ENCODE measurements at places on chromosomes 1 and 21.

- H3K27me3 ChIP-seq: no peaks in the 10 kb centered on the region
- no peaks in the 10 kb centered on the region for H3K36me3 ChIP-seq
- H3K27ac ChIP-seq: peak overlapping the region; percentile 39
- no peak overlapping the region for H3K4me3 ChIP-seq
- DNase-seq: no peak
Observed at GRCh38 chr1:201608635-201609395, 69.9 kb downstream of the NAV1 start.

GRCh38 chr1:119878171-119878570 is 18.1 kb downstream of the ADAM30 start:
- peaks cover 4% of the 10 kb centered on the region for H3K4me1 ChIP-seq
- H3K4me3 ChIP-seq: no peak overlapping the region
- H3K27ac ChIP-seq: no peak overlapping the region
- no peak for DNase-seq
- H3K27me3 ChIP-seq: no peaks in the 10 kb centered on the region
- no peaks in the 10 kb centered on the region for H3K36me3 ChIP-seq

DNA sequence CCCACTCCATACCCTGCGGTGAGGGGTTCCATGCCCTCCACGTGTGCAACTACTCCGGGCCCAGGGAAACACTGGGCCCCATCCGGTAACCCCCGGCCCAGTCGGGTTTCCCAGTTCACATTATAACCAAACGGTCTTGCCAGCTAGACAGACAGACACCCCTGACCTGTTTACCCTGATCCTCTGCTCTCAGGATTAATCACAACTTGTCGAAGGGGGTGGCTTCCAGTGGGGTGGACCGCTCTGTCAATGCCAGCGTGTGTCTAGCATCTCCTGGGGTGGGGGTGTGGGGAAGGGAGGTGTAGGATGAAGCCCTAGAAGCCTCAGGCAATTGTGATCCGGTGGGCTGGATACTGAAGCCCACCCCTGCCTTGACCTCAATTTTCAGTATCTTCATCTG is 4.6 kb upstream of the OLIG2 start:
- H3K4me3 ChIP-seq: no peak overlapping the region
- no peaks in the 10 kb centered on the region for H3K36me3 ChIP-seq
- DNase-seq: no peak
- no peaks in the 10 kb centered on the region for H3K4me1 ChIP-seq
- H3K27ac ChIP-seq: no peak overlapping the region

GRCh38 chr1:220093361-220094015 is 444 bp upstream of the IARS2 start:
- H3K4me1 ChIP-seq: no peaks in the 10 kb centered on the region
- peak overlapping the region; percentile 98 for H3K4me3 ChIP-seq
- peak overlapping the region; percentile 89 for H3K27ac ChIP-seq
- peaks cover 22% of the 10 kb centered on the region for H3K36me3 ChIP-seq
- H3K27me3 ChIP-seq: no peaks in the 10 kb centered on the region

DNA sequence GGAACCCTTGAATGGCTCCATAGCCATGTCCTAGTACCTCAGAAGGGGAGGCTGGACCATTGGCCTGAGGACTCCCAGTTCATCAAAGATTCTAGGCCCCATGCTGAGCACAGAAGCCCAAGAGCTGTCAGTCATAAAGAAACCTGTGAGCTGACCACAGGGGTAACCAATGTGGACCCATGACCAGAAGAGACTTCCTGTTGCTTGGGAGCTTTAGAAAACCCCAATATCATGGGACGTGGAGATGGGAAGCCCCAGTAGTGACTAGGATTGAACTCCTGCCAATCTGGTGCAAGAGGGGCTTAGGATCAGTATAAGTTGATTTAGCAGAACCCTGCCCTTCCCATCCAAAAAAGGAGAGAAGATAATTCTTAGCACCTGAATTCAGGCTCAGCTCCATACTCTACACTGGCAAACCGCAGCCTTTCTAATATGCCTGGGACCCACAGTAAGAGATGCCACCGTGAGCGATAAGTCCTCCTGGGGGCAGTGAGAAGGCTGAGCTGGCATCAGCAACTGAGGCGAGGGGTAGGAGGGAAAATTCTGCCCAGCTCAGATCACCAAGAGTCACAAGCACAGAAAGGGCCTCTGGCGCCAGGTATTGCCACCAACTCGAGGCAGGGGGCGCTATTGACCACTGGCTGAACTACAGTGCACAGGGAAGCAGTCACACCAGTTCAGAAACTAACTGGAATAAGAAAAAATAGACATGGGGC is 108.9 kb downstream of the CAPN8 start:
- H3K36me3 ChIP-seq: no peaks in the 10 kb centered on the region
- H3K4me3 ChIP-seq: no peak overlapping the region
- H3K27ac ChIP-seq: no peak overlapping the region
- no peaks in the 10 kb centered on the region for H3K4me1 ChIP-seq
- no peaks in the 10 kb centered on the region for H3K27me3 ChIP-seq
- DNase-seq: no peak

DNA sequence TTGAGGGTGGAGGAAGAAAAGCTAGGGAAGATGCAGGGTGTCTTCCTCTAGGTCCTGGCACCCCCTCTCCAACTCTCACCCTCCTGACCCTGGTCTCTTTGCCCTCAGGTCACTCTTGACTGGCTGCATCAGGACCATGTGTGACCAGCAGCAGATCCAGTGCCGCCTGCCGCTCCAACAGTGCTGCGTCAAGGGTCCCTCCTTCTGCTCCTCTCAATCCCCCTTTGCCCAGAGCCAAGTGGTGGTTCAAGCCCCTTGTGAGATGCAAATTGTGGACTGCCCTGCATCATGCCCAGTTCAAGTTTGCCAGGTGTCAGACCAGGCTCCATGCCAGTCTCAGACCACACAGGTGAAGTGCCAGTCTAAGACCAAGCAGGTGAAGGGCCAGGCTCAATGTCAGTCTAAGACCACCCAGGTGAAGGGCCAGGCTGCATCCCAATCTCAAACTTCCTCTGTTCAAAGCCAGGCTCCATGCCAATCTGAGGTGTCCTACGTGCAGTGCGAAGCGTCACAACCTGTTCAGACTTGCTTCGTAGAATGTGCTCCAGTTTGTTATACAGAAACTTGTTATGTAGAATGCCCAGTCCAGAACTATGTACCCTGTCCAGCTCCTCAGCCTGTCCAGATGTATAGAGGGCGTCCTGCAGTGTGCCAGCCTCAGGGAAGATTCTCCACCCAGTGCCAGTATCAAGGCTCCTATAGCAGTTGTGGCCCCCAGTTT is 1.8 kb downstream of the KPRP start:
- no peak for DNase-seq
- H3K4me1 ChIP-seq: no peaks in the 10 kb centered on the region
- no peaks in the 10 kb centered on the region for H3K36me3 ChIP-seq
- H3K4me3 ChIP-seq: no peak overlapping the region
- H3K27ac ChIP-seq: no peak overlapping the region
- no peaks in the 10 kb centered on the region for H3K27me3 ChIP-seq

DNA sequence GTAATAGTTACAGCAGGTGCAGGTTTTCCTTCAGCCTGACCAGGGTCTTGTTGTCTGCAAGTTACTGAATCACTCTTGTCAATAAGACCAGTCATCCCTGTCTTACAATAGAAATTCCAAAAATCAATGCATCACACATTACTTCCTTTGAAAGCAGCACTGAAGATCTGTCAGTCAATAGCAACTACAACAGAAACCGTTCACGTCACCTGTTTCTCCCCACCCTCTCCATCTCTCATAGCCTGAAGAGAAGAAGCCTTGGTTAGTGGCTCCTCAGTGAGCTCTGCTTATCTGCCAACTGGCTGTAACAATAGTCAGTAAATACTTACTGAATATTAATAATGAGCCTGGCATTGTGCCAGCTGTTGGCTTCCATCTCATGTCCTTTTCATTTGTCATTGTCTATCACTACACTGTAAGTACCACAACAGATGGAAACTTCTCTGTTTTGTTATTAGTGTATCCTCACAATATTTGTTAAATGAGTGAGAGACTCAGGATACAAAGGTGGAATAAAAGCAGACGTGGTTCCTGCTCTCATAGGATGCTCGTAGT is 195.2 kb downstream of the S1PR1 start:
- no peaks in the 10 kb centered on the region for H3K36me3 ChIP-seq
- no peak for DNase-seq
- no peak overlapping the region for H3K27ac ChIP-seq
- no peaks in the 10 kb centered on the region for H3K27me3 ChIP-seq
- no peaks in the 10 kb centered on the region for H3K4me1 ChIP-seq
- no peak overlapping the region for H3K4me3 ChIP-seq

GRCh38 chr1:43995984-43996732 is 4.8 kb downstream of the CCDC24 start:
- peak overlapping the region; percentile 37 for H3K27ac ChIP-seq
- H3K36me3 ChIP-seq: no peaks in the 10 kb centered on the region
- no peak overlapping the region for H3K4me3 ChIP-seq
- H3K4me1 ChIP-seq: peaks cover 4% of the 10 kb centered on the region
- DNase-seq: no peak

DNA sequence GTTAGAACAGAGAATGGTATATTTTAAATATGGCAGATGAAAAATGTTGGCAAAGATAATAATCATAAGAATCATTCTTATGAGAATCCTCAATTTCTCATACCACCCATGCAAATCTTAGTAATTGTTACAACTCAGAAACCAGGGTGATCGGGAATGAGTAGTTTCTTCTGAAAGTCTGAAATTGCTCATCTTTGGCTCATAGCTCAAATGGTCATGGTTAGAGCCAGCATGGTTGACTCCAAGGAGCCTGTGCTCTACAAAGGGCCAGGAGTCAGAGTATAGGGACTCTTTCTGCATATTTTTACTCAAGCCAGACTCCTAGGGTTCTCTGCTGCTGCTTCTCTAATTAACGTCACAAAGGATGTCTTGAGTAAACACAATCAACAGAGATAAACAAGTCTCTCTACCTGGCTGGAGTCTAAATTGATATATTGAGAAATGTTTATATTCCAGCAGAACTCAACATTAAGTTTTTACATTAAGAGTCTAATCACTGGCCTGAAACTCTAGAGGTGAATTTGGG is 1.9 kb upstream of the ETV3 start:
- no peak overlapping the region for H3K4me3 ChIP-seq
- H3K27ac ChIP-seq: no peak overlapping the region
- H3K36me3 ChIP-seq: peaks cover 9% of the 10 kb centered on the region
- peaks cover 16% of the 10 kb centered on the region for H3K4me1 ChIP-seq
- no peak for DNase-seq

DNA sequence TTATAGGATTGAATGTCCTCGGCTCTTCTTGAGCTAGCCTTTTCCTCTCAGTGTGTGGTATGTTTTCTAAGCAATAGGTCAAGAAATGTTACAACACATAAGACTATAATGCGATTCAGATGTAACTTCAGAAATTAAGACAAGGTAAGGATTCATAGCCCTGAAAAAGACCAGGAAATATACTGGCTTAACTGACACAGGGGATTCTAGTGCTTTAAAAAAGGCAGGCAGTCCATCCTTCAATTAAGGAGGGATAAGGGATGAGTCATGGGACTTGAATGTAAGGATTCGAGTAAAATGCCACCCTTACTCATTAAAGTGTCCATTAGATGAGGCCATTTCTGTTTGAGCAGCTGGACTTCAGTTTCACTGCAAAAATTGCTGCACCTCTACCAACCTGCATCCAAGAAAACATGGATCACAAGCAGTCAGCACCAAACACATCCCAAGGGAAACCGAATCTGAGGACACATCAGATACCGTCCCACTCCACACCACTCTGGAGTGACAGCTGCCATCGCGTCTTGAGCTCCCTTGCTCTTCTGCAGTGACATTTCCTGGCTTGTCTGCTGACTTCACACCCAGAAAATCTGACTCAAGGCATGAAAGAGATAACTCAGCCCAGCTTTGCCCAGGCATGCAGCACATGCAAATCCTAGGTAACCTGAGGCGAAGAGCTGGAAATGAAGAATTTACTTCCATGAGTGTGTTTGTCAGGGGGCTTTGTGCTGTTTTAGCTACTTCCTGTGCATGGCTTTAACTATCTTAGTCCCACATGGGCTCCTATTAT is 37.8 kb downstream of the NGF start:
- H3K27ac ChIP-seq: no peak overlapping the region
- peaks cover 6% of the 10 kb centered on the region for H3K4me1 ChIP-seq
- H3K4me3 ChIP-seq: no peak overlapping the region
- DNase-seq: no peak

DNA sequence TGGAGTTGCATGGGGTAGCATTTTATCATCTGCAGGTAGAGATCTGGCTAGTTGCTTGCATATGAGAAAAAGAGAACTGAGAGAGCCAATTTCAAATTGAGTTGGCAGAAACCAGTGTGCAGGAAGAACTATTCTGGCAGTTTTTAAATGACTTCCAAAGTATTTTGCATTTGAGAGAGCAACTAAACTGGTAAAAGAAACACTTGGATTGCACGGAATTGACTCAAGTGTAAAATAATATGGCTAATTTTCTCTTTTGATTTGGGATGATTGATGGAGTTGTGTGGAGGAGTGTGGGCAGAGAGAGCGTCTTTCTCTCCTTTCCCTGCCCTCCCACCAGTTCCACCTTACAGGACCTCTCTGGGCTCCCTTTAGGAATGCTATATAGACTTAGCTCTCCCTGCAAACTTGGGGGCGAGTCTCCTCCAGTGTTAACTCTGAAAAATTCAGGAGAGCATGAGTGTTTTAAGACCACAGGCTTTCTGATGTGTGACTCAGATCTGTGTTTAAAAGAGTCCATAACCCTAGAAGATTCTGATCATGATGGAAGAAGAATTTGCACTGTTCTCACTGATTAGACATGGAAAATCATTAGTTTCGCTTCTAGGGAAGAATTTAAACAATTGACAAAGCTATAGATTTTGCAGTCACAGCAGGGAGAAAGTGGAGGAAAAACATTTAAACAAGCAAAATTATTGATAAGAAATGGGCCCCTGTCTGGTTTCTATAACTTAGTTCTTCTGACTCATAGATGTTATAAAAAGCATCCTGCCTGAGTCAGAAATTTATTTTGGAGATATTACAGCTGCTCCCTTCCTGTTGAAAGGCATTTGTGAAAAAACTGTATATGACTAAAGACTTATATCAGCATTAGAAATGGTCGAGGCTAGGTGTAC is 24.9 kb upstream of the CTBS start:
- no peaks in the 10 kb centered on the region for H3K36me3 ChIP-seq
- no peaks in the 10 kb centered on the region for H3K27me3 ChIP-seq
- H3K4me1 ChIP-seq: peaks cover 18% of the 10 kb centered on the region
- H3K27ac ChIP-seq: peak overlapping the region; percentile 91
- no peak overlapping the region for H3K4me3 ChIP-seq

GRCh38 chr1:34137411-34137810 is 27.6 kb downstream of the CSMD2 start:
- H3K27me3 ChIP-seq: no peaks in the 10 kb centered on the region
- no peaks in the 10 kb centered on the region for H3K4me1 ChIP-seq
- no peaks in the 10 kb centered on the region for H3K36me3 ChIP-seq
- H3K27ac ChIP-seq: no peak overlapping the region
- DNase-seq: peak; percentile 9

- peaks cover 39% of the 10 kb centered on the region for H3K36me3 ChIP-seq
- peaks cover 15% of the 10 kb centered on the region for H3K4me1 ChIP-seq
- no peaks in the 10 kb centered on the region for H3K27me3 ChIP-seq
- peak overlapping the region; percentile 99 for H3K27ac ChIP-seq
Observed at GRCh38 chr1:37807220-37807554, 403 bp upstream of the C1orf122 start.
